ENCODE measurements at places on chromosomes 1 and 21.

DNA sequence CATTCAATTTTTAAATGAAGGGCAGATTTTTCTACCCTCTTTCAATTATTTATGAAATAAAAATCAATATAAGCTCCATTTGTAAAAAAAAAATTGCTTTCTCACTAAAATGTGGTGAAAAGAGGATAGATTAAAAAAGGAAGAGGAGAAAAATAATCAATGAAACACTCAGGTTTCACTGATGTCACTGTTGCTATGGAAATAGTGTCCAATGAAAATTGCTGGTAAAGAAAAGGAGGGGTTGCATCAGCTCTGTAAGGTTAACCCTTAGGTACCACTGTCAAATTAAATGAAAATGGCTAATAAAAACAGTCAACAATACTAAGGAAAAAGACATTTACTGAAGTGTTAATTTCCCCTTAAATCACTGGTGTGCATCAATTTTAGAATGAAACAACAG, 91.6 kb upstream of the TTC39A start:
- peak; percentile 53 for DNase-seq

DNA sequence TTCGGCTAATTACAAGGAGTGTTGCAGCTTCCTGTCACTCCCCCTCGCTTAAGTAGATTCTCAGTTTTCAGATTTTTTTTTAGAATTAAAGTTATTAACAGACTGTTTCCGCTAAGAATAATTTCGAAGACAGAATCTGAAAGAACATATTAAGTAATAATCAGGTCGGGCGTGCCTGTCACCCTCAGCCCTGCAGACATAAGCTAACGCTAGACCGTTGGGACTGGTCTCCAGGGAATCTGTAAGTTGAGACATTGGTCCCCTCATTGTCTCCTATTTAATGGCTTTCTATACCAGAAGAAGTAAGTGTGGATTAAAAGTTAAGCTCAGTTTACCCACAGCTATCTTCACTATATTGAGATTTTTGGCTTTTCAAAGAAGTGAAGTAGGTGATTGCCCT, 14.5 kb downstream of the NMNAT1 start:
- no peak for DNase-seq

- DNase-seq = no peak
These were observed 7.2 kb downstream of the HCN3 start for GRCh38 chr1:155284476-155284875.

GRCh38 chr1:74571891-74572290, 59.5 kb upstream of the LRRC53 start:
- no peak for DNase-seq

GRCh38 chr1:17118706-17119075, 560 bp downstream of the PADI2 start:
- no peak for DNase-seq

DNA sequence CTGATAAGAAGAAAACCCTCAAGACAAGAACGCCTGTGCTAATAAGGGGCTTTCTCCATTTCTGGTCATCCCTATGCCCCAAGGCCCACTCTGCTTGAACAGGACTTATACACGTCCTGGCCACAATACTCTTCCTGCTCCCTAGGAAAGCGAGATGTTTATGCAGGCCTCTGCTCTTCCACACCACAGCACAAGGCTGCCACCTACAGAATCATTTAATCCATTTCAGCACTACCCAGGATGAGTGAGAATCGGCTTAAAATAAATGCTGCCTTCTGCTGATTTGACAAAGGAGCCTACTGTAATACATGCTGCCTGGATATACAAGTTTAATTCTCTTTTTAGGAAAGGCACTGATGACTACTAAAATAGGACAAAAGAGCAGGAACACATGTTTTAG, 29.4 kb downstream of the FRRS1 start:
- no peak for DNase-seq

DNA sequence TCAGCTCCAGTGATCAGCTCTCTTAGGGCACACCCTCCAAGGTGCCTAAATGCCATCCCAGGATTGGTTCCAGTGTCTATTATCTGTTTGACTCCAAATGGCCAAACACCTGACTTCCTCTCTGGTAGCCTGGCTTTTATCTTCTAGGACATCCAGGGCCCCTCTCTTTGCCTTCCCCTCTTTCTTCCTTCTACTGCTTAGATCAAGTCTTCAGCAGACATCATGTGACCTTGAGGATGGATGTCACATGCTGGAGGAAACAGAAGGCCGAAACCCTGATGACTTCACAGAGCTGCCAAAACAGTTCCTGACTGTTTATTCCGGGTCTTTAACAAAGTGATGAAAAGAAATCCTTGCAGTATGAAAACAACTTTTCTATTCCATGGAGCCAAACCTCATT, 24.4 kb upstream of the WDR26 start:
- DNase-seq = no peak

- DNase-seq = no peak
These were observed 15.2 kb downstream of the HYI start for GRCh38 chr1:43438576-43438952.

- DNase-seq = no peak
These were observed 13.2 kb upstream of the HMGCL start for GRCh38 chr1:23838401-23838866.

DNA sequence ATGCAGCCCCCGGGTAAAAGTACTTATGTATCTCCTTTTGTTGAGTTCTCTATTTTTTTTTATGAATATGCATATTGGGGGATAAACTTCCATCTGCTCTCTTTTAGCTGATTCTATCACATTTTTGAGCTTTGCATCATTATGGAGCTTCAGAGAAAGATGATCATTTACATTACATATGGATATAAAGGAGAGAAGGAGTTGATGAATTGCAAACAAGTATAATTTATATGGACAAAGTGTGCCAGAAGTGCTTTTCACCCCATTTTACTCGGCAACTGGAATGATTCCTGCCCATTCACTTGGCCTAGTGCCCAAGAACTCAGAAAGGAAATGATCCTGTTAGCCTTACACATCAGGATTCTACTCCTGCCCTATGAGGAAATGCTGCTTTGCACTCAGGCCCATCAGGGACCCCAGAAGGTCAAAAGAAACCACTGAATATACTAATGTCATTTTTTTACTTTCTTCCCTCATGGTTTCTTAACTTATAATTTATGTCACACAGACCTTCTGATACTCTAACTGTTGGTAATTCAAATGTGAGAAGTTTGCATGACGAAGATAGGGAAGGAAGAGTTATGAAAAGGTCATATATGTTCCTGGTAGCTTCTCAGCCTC, 65.6 kb downstream of the SAMSN1 start:
- DNase-seq = no peak

GRCh38 chr1:107413546-107413945, 272.7 kb downstream of the NTNG1 start:
- DNase-seq = no peak

- DNase-seq = no peak
These were observed 71.1 kb upstream of the CD34 start for GRCh38 chr1:207981976-207982375.

DNA sequence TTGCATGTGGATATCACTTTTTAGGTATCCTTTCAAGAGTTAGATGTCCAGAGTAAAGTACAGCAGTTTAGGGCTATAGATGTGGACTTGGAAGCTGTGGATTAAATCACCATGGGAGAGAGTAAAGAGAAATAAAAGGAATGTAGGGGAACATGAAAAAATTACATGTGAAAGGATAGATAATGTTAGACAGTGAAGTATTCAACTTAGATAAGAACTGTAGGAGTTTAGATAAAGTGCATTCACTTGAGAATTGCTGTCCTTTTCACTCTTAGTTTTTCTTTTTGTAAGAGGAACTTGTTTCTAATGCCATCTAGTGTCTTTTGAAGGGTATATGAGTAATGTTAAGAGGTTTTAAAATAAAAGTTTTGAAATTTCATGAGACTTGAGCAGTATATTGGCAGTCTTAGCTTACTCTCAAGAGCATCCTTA, 40.1 kb downstream of the MAST2 start:
- DNase-seq = no peak

GRCh38 chr1:197995408-197996258, 78.5 kb downstream of the LHX9 start:
- no peak for DNase-seq

DNA sequence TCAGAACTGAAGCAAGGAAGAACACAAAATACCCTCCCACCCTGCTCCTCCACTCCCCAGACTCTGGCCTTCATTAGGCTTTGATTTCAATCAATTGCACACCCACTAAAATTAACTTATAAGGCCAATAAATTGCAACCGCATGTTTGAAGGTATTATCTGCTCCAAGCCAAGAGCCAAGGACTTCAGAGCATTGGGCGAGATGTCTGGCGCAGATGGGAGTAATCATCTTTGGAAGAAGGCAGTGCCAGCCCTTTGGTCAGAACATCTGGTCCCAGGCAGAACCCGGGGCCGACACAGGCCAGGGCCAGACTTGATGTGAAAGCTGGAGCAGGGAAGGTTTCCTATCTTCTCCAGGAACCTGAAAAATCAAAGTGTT, 60.0 kb downstream of the SLC66A1 start:
- DNase-seq = no peak

GRCh38 chr1:7632176-7632575, 138.9 kb upstream of the VAMP3 start:
- DNase-seq = no peak

GRCh38 chr21:20169812-20170576, 828.2 kb upstream of the NCAM2 start:
- no peak for DNase-seq

DNA sequence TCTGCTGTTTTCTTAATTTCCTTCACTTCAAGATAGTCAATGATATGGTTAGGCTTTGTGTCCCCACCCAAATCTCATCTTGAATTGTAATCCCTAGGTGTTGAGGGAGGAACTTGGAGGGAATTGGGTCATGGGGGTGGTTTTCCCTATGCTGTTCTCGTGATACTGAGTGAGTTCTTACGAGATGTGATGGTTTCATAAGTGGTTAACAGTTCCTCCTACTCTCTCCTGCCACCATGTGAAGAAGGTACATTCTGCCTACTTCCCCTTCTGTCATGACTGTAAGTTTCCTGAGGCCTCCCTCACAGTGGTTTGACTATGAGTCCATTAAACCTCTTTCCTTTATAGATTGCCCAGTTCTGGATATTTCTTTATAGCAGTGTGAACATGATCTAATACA, 74.0 kb upstream of the SAMSN1 start:
- no peak for DNase-seq

DNA sequence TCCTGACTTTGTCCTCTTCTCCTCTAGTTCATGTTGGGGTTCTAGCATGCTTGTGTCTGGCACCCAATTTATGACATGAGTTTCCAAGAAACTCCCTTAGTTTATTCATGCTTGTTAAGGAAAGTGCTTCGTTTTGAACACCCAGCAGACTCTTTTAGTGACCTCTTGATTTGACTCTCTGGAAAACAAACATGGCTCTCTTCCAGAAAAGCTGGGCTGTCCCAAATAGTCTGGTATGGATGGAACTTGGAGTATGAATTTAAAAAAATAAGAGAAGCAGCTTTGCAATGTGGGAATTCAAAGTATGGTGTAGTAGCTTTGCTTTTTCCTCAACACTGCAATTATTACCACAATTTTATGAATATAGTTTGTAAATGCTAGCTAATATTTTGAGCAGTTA, 143.4 kb upstream of the C8B start:
- no peak for DNase-seq

DNA sequence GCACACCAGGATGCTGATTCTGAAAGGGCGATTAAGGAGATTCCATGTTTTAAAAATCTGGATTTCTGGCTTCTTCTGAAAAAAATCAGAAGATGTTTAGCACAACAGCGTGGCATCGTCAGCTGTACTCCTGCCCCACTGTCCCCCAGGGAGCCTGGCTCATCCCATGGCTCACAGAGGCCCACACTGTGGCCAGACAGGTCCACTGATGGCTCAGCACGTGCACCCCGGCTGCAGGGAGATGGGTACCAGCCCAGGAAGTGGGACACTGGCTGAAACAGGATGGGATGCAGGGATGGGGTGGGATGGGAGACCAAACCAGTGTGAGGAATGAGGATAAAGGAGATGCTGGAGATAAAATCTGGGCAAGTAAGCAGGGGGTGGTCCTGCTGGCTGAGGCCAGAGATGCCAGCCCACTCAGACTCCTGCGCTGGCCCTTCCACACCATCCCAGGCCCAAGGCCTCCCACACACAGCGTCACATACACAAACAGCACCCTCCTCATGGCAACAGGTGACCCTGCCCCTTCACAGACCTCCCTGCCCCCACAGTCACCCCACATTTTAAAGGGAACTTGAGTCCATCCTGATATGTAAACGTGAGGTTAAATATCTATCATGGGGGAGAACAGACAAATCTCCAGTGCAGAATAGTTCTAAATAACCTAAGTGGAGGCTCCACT, 23.9 kb upstream of the SAMD11 start:
- DNase-seq = no peak

DNA sequence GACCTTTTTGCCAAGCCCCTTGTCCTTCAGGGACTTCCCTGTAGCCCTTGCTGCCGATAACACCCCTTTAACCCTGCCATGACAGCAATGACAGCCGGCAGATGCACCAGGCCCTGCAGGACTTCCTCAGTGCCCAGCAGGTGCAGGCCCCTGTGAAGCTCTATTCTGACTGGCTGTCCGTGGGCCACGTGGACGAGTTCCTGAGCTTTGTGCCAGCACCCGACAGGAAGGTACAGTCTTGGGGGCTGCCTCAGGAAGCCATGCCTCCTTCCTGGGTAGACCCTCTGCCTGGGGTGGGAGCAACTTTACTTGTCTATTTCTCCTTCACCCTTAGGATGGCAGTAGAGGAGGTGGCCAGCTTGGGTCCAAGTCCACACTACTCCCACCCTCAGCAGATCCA, 16.1 kb upstream of the PADI6 start:
- DNase-seq = no peak

GRCh38 chr1:17569200-17570139, 30.0 kb downstream of the ARHGEF10L start:
- no peak for DNase-seq

- DNase-seq = no peak
These were observed 90.2 kb upstream of the RUNX1 start for GRCh38 chr21:35139382-35139715.

DNA sequence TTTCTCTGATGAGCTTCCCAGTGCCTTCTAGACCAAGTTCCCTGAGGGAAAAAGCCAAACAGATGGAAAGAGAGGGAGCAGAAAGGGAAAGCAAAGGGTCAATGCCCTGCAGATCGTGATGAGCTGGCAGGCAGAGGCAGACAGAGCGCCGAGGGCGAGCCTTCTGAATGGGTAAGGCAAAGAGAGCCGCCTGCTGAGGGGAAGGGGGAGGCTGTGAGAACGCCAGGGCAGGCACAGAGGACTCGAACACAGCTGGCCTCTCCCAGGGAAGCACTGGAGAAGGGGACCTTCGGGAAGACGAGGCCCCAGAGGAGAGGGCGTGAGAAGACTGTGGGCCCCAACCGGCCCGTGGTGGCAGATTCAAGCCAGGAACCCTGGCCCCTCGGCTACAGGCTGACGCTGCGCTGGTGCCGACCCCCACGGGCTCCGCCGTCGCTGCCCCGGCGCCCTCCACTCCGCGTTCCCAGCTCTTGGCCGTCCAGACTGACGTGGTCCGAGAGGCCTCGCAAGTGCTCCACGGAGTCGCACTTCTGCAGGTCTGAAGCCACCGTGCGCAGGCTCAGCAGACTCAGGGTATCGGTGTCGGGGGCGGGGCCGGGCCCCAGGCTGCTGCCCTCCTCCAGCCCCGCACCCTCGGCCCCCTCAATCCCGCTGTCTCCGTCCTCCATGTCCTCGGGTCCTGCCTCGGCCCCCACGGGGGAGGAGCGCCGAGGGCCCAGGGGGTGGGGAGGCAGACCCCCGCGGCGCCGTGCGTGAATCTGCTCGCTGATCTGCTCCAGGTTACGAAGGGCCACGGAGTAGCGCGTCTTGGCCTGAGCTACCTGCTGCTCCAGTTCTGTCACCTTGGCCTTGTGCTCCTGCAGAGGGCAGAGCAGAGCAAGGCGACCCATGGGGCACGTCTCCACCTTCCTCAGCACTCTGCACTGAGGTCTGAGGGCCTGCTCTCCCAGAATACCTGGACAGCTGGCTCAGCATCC, 13.9 kb downstream of the SH3BP5L start:
- DNase-seq = no peak

GRCh38 chr1:117250061-117250606, 39.4 kb upstream of the VTCN1 start:
- no peak for DNase-seq

Data from left renal pelvis (tissue), 4 donors.